ENCODE measurements at places on chromosomes 4 and X. TPM values are rescaled to one million over a fixed set of nuclear protein-coding genes. Genes with fewer than 3 reads are reported as not detected.

DNA sequence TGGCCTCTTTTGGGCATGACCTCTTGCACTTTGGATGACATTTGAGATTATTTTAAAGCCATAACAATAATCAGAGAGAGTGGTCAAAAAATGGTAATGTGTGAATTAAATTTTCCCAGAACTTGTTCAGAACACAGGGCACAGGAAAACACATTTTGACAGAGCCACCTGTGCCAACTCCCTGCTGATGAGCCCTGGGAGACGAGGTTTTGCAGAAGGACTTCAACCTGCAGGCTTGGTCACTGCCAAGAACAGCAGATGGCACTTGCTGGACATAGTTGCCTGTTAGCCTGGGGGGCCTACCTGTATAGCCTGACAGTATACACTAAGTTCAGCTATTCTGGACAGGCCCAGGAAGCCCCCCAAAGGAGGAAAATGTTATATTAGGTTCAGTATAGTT is 277.8 kb upstream of the EMCN start:
- ATAC-seq = no peak

DNA sequence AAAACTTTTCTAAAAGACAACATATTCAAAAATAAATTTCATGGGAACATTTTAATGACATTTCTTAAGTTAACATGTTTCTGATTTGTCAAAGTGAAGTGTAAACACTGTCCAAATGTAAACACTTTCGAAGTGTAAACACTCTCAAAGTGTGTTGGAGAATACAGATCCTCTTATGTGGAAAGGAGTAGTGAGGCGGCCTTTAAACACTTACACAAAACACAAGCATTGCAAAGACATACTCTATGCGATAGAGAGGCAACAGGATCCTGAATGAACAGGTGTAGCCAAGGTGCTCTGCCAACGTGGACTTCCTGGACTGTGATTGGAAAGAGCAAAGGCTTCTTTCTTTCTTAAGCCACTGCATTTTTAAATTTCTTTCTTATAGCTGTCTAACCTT is 62.7 kb upstream of the PGM2 start:
- ATAC-seq = no peak

DNA sequence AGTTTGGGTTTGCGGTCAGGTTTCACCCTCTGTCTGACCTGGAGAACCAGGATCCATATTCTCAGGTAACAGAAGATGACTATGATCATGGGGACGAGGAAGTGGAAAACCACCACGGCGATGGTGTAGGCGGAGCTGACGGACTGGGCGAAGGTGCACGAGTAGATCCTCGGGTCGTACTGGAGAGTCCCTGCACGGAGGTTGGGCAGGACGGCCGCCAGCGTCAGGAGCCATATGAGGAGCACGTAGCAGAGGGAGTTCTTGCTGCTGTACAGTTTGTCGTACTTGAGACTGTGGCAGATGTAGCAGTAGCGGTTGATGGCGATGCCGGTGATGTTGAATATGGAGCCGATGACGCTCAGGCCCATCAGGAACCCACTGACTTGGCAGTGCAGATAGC is 21.3 kb downstream of the MTNR1A start:
- no peak for ATAC-seq

- ATAC-seq = no peak
Observed at GRCh38 chrX:31981546-31982062, 909.8 kb upstream of the FTHL17 start.

GRCh38 chrX:77275392-77275791 is 171.8 kb upstream of the FGF16 start:
- no peak for ATAC-seq

Gene ART3
- total RNA-seq = 0.80 TPM

Gene UGT2A1
- not detected for total RNA-seq
